Activated T-cell treated with anti-CD3 and anti-CD28 coated beads, Interleukin-2, amount 50 U/mL, for 72 hours (primary cell): ENCODE measurements at places on chromosomes 4 and X. TPM values are rescaled to one million over a fixed set of nuclear protein-coding genes. Genes with fewer than 3 reads are reported as not detected.

GRCh38 chrX:123581586-123581985 lies 151.3 kb downstream of the THOC2 start:
- no peak overlapping the region for H3K27ac ChIP-seq
- no peaks in the 10 kb centered on the region for H3K4me1 ChIP-seq
- no peak for DNase-seq
- H3K36me3 ChIP-seq = no peaks in the 10 kb centered on the region
- H3K4me3 ChIP-seq = no peak overlapping the region
- no peaks in the 10 kb centered on the region for H3K27me3 ChIP-seq

DNA sequence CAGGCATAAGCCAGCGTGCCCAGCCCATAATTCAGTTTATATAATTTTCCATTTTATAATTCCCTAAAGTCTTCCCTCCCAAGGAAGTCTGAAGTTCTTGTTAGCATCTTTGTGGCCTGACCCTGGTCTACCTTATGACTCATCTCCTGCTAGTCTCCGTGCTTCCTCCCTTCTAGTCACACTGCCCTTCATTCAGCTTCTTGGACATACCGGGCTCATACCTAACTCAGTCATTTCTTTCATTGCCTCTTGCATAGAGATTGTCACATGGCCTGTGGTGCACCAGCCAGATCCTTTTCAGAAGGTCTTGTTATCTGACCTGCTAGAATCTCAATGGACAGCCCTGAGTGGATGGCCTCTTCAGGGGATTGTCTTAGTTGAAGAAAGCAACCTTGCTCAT lies 22.8 kb upstream of the MAML3 start:
- H3K4me1 ChIP-seq = peaks cover 8% of the 10 kb centered on the region
- H3K36me3 ChIP-seq = no peaks in the 10 kb centered on the region
- H3K27ac ChIP-seq = no peak overlapping the region
- no peak for DNase-seq

- no peaks in the 10 kb centered on the region for H3K27me3 ChIP-seq
- DNase-seq = no peak
- peaks cover 44% of the 10 kb centered on the region for H3K4me1 ChIP-seq
These were observed 12.5 kb downstream of the RASGEF1B start for GRCh38 chr4:81459228-81459627.

- H3K27me3 ChIP-seq = peaks cover 27% of the 10 kb centered on the region
- H3K27ac ChIP-seq = no peak overlapping the region
- DNase-seq = no peak
- no peaks in the 10 kb centered on the region for H3K36me3 ChIP-seq
These were observed 8.1 kb upstream of the HSD17B10 start for GRCh38 chrX:53442322-53442631.

- no peaks in the 10 kb centered on the region for H3K36me3 ChIP-seq
- DNase-seq = no peak
- H3K4me3 ChIP-seq = no peak overlapping the region
- H3K4me1 ChIP-seq = no peaks in the 10 kb centered on the region
- no peaks in the 10 kb centered on the region for H3K27me3 ChIP-seq
These were observed 958.1 kb upstream of the GRID2 start for GRCh38 chr4:91345632-91346031.

DNA sequence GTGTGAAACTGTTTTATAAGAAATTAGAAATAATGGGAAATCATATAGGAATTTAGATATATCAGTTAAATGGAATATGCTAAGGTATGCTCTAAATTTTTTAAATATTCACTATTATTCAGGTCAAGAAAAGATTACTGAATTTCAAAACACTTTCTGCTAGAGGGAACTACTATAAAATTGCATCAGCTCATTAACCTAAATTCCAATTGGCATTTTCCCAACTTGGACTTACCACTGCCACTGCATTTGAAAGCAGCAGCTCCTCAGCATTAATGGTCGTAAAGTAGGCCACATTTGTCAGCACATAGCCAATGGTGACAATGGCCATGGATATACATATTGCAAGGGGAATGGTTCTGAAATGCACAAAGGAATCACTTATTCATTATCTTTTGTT lies 57.3 kb downstream of the SLC7A11 start:
- H3K27ac ChIP-seq = no peak overlapping the region
- no peak for DNase-seq
- no peak overlapping the region for H3K4me3 ChIP-seq
- no peaks in the 10 kb centered on the region for H3K36me3 ChIP-seq
- H3K27me3 ChIP-seq = no peaks in the 10 kb centered on the region
- H3K4me1 ChIP-seq = no peaks in the 10 kb centered on the region

DNA sequence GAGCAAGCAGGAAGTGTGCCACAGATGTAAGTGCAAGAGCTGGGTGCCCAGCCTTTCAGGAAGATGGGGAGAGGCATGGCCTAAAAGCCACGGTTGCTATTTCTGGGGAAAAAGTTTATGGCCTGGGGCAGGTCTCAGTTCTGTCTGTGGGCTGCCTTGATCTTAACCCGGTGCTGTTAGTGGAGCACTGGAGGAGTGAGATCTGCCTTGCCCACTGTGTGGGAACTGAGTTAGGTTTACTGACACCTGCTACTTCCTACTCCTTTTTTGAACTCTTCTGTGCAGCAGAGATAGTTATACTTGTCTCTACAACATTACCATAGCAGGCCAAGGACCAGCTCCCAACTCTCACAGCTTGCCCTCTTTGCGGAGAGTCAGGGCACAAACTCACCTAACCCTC lies 76.5 kb downstream of the ITM2A start:
- no peak overlapping the region for H3K27ac ChIP-seq
- no peak for DNase-seq
- peaks cover 30% of the 10 kb centered on the region for H3K4me1 ChIP-seq
- H3K27me3 ChIP-seq = peaks cover 16% of the 10 kb centered on the region
- peaks cover 2% of the 10 kb centered on the region for H3K36me3 ChIP-seq
- H3K4me3 ChIP-seq = no peak overlapping the region

DNA sequence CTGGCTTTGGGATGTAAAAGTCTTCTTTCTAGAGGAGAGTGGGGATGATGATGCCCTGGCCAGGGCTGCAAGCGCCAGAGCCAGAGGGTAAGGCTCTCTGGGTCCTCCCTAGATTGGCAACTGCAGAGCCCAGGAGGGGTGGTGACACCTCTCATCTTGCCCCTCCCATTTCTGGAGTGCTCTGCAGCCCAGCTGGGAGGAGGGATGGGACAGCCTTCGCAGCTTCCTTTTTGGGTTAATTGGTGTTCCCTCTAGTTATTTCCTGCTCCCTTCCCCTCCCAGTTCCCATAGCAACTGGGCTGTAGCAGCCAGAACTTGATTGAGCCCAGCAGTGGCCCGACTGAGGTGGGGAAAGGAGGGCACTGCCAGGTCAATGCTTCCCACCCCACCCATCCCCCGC lies 19.2 kb downstream of the NALF2 start:
- H3K36me3 ChIP-seq = no peaks in the 10 kb centered on the region
- DNase-seq = no peak
- no peak overlapping the region for H3K4me3 ChIP-seq
- no peak overlapping the region for H3K27ac ChIP-seq
- peaks cover 39% of the 10 kb centered on the region for H3K27me3 ChIP-seq
- no peaks in the 10 kb centered on the region for H3K4me1 ChIP-seq

DNA sequence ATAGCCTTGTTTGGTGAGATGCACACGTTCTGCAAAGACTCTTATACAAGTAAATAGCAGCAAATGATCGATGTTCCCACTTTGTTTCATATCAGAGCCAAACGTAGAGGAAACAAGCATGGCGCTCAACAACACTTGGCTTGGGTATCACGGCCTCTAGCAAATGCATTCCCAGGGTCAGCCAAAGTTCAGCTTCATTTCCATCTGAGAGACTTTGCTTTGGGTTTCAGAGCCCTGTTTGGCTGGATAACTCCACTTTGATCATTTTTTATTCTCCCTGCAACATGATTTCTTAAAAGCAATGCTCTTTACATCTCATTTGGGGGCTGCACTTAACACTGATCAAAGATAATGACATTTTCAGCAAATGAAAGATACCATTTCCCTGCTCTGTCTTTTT lies 199.2 kb upstream of the FAM9B start:
- no peak overlapping the region for H3K4me3 ChIP-seq
- no peak for DNase-seq
- H3K27ac ChIP-seq = no peak overlapping the region
- H3K27me3 ChIP-seq = no peaks in the 10 kb centered on the region
- H3K36me3 ChIP-seq = peaks cover 2% of the 10 kb centered on the region

- H3K27me3 ChIP-seq = peaks cover 23% of the 10 kb centered on the region
- H3K4me1 ChIP-seq = no peaks in the 10 kb centered on the region
- no peak overlapping the region for H3K27ac ChIP-seq
- no peak for DNase-seq
These were observed 10.6 kb upstream of the GPM6B start for GRCh38 chrX:13827298-13828090.

GRCh38 chrX:22313766-22314165 lies 41.1 kb downstream of the CBLL2 start:
- H3K27ac ChIP-seq = no peak overlapping the region
- H3K36me3 ChIP-seq = no peaks in the 10 kb centered on the region
- no peak overlapping the region for H3K4me3 ChIP-seq

DNA sequence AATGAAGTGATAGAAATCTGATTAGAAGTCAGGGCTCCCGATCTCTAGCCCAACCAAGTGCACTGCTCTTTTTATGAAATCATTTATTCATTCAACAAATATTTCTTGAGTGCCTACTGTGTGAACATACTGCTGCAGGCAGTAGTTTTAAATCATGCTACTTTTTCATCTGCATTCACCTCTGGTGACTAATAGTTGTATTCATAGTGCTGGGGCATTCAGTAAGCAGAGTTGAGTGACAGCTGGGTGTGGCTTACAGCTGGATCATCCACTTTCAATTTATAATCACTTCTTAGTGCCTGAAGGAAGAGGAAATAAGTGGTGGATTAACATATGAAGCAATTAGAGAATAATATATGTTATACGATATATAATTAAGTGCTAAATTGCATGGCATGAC lies 94.1 kb upstream of the HPRT1 start:
- no peak overlapping the region for H3K4me3 ChIP-seq
- no peak overlapping the region for H3K27ac ChIP-seq
- H3K36me3 ChIP-seq = no peaks in the 10 kb centered on the region
- peaks cover 28% of the 10 kb centered on the region for H3K27me3 ChIP-seq

GRCh38 chrX:109283870-109284269 lies 198.0 kb downstream of the GUCY2F start:
- no peak for DNase-seq
- H3K27ac ChIP-seq = no peak overlapping the region
- H3K4me1 ChIP-seq = no peaks in the 10 kb centered on the region
- no peak overlapping the region for H3K4me3 ChIP-seq
- no peaks in the 10 kb centered on the region for H3K36me3 ChIP-seq

HPGD gene
- 7.2 TPM for total RNA-seq

HSFX2 gene
- total RNA-seq = 0.39 TPM

PROM1 gene
- total RNA-seq = 0.22 TPM

FGF16 gene
- total RNA-seq = not detected

AVPR2 gene
- not detected for total RNA-seq

TMEM47 gene
- total RNA-seq = not detected

MAGEA9B gene
- not detected for total RNA-seq

SMIM43 gene
- not detected for total RNA-seq

PTCHD1 gene
- not detected for total RNA-seq

MAGEB10 gene
- not detected for total RNA-seq

CFP gene
- 6.4 TPM for total RNA-seq
